ENCODE measurements at places on chromosomes 6 and 20.
A peak's percentile ranks its signal among the peaks of the same experiment; 100 is the strongest.

GRCh38 chr20:37356387-37356786, 10.4 kb downstream of the SRC start:
- DNase-seq = no peak

DNA sequence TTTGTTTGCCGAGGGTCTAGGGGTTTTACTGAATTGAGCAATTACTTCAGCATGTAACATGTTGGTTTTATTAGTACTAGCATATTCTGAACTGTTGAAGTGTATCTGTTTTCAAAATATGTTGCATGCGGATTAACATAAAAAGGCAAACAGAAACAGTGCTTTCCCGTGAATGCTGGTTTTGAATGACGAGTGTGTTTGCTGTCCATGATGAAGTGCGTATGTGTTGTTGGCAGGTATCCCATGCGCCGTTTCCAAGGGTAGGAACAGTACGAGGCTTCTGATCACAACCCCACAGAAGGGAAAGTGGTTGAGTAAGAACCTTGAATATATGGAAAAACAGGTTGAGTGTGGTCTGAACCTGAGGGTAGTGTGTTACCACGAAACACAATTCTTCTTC, 232.9 kb downstream of the SAMD5 start:
- no peak for DNase-seq

- DNase-seq = no peak
Observed at GRCh38 chr6:154277629-154278017, 79.0 kb downstream of the IPCEF1 start.

GRCh38 chr6:130675072-130675471, 152.1 kb upstream of the SMLR1 start:
- DNase-seq = no peak

GRCh38 chr6:139920027-139920775, 545.8 kb upstream of the CITED2 start:
- peak; percentile 32 for DNase-seq

DNA sequence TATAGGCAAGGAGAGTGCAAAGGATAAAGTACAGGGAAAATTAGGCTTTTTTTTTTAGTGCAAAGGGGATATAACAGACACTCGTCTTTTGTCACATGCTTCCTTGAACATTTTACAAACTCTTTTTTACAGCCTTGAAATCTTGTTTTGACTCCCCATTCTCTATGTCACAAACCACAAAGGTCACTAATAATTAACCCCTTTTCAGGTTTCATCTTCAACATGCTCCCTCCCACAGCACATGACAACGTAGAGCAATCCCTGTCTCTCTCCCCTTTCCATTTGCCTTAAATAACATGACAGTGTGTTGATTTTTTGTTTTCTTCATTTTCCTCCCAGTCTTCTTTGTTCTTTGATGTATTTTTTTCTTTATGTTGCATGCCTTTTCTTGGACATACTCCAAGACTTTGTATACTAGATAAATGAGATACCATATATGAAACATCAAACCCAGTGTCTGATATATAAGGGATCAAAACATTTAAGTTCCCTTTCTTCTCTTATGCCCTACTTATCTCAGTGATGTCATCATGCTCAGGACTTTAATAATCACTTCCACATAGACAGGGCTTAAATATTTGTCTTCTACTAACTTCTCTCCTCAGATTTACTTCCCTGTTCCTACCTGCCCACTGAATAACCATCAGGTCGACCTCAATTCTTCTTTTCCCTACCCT, 378.7 kb upstream of the HSF2 start:
- no peak for DNase-seq

GRCh38 chr6:85676086-85676729, 33.5 kb upstream of the SYNCRIP start:
- DNase-seq = no peak

DNA sequence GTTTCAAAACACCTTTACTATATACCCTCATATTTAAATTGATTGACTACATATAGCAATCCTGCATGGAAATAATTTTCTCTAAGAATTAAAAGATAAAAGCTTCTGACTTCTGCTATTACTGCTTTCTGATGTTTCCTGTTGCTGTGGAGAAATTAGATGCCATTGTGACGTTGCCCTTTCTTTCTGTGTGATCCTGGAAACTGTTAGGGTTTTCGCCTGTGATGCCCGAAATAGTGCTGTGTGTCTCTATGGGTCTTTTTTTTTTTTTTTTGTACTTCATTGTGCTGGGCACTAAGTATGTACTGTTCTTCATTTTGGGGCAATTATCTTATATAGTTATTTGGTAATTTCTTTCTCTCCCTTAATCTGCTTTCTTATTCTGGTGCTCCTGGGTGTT, 205.0 kb downstream of the ARID1B start:
- DNase-seq = no peak

- DNase-seq = no peak
Observed at GRCh38 chr20:59660471-59660870, 56.1 kb downstream of the PHACTR3 start.
